Renal pelvis (tissue), 12 donors: ENCODE measurements at places on chromosomes 3 and 15. TPM values are rescaled to one million over a fixed set of nuclear protein-coding genes. Genes with fewer than 3 reads are reported as not detected.

The DOCK3 gene
- polyA plus RNA-seq, result 1.2 TPM

DNA sequence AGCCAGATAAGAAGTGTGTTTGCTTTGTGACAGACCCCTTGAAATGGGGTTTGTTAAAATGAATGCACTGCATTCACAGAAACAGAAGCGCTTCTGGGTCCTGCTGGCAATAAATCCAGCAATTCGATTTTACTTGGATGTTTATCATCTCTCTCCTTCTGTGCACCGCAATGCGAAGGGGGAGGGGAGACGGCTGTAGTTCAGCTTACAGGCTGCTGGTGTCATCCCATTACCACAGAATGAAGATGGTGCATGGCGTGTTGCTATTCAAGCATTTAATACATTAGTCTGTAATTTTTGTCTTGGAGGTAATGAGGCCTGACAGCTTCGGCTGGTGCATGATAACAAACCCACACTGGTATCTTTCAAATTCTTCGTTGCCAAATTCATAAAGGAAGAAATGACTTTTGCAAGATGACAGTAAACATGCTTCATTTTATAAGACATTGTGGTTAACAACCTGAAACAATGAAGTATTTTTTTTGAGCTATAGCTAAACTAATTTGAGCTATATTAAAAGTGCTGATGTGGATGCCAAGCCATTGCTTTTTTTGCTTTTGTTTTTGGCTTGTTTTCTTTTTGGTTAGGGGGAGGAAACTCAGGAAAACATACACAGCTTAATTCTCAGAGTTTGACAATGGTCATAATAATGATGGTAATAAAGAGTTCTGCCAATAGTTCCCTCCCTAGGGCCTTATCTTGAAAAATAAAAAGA is 418.3 kb downstream of the OTOL1 start:
- DNase-seq, result peak; percentile 46

GRCh38 chr3:132038198-132038825 is 3.5 kb upstream of the CPNE4 start:
- DNase-seq, result no peak

DNA sequence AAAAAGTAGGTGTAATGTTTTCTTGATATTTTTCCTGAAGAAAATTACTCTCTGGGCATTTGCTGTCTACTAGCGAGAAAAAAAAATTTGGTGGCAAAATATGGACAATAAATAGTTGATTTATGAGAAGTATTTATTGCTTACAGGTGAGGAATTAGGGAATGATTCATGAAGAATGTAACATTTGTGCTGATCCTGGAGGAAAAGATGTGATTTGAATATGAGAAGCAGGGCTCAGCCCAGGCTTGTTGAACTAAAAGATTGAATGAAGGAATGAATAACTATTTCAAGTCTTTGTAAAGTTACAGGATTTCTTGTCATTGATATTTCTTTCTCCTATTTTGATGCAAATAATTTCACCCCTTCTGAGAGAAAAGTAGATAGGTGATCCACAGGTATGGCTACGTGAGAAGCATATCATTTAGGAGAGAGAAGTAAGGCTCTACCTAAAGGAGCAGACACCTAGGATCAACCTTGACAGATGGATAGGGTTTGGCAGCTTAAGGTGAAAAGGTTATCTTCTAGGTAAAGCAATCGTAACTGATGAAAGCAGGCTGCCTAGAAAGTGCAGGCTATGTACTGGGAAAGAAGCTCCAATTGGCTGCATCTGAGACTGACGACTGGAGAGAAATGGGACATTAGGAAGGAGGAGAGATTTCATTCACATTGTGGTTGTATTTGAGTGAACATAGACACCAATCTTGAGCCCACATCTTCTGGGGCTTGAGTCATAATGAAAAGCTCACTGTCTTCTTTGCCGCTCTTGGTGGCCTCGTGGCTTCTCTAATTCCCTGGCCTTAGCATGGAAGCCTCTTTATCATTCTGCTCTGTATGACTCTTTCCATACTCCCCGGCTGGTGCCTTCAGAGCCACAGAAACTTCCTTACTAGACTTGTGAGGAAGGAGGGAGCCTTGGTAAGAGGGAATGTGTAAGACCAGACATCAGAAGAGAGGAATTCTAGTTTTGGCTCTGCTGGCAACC is 106.5 kb downstream of the P3H2 start:
- no peak for DNase-seq

- DNase-seq, result no peak
These were observed 71.3 kb upstream of the WNT7A start for GRCh38 chr3:13951184-13951583.

DNA sequence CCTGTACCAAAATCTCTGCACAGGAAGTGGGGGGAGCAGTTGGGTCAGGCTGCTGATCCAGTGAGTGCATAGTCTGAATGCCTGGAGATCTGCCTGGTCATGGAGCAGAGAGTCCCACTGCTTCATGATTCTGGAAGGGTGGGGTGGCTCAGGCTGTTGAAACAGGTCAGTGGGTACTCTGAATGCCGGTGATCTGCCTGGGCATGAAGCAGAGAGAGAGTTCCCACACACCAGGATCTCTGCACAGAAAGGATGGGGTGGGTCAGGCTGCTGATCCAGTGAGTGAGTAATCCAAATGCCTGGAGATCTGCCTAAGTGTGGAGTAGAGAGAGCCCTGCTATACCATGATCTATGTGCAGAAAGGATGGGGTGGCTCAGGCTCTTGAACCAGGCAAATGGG is 16.1 kb upstream of the GCSAM start:
- DNase-seq, result no peak

GRCh38 chr15:22948056-22948455 is 32.1 kb downstream of the CYFIP1 start:
- no peak for DNase-seq

- DNase-seq, result no peak
These were observed 51.6 kb upstream of the ACKR4 start for GRCh38 chr3:132545471-132545870.
